ENCODE measurements at places on chromosomes 12 and 14.

DNA sequence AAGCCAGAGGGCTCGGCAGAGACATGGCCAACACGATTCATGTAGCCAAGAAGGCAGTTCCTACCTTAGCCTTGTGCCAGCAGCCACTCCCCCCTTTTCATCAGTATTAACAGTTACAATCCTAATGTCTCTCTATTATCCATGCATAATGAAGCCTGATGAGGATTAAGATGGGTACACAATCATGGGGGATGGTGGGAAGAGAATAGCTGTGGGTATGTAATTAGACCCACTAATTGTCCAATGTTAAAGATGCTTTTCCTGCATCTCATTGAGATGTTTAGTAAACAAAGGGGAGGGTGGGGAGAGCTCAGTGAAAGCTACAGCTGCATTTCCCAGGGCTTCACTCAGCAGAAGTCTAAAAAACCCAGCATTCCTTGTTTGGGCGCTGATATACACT lies 70.4 kb upstream of the CMKLR1 start:
- no peak for DNase-seq

DNA sequence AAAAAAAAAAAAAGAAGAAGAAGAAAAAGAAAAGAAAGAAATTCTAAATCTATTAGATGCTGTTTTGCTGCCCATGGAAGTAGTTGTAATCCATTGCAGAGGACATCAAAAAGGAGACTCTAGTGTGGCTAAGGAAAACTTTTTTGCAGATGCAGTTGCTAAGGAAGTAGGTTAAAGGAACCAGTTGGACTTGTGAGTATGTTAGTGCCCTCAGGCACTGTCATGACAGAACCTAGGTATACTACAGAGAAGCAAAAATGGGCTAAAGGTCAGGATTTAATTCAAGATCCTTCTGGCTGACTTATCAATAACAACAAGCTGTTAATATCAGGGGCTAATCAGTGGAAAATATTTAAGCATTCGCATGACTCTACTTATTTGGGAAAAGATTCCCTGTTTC lies 1571.6 kb upstream of the FLRT2 start:
- DNase-seq, result peak; percentile 46

DNA sequence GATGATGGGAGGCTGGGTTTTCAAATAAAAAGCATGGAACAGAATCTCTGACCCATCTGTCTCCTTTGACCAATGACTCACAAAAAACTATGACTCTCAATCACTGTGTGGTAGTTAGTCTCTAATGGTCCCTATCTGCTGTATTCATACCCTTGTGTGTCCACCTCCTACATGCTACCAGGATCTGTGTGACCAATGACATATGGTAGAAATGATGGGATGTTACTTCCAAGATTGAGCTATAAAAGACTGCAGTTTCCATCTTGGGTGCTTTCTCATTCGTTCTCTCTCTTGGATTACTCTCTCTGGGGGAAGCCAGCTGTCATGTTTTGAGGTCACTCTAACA lies 144.7 kb upstream of the BTG1 start:
- no peak for DNase-seq

GRCh38 chr14:102171173-102172020 lies 31.7 kb downstream of the WDR20 start:
- no peak for DNase-seq

- DNase-seq, result no peak
Observed at GRCh38 chr14:34741840-34742239, 27.4 kb upstream of the CFL2 start.

DNA sequence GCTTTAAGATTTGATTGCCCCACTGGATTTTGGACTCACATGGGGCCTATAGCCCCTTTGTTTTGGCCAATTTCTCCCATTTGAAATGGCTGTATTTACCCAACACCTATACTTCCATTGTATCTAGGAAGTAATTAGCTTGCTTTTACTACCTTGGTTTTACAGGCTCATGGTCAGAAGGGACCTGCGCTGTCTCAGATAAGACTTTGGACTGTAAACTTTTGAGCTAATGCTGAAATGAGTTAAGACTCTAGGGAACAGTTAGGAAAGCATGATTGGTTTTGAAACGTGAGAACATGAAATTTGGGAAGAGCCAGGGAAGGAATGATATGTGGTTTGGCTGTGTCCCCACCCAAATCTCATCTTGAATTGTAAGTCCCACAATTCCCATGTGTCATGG lies 419.0 kb upstream of the TMPO start:
- DNase-seq, result no peak

DNA sequence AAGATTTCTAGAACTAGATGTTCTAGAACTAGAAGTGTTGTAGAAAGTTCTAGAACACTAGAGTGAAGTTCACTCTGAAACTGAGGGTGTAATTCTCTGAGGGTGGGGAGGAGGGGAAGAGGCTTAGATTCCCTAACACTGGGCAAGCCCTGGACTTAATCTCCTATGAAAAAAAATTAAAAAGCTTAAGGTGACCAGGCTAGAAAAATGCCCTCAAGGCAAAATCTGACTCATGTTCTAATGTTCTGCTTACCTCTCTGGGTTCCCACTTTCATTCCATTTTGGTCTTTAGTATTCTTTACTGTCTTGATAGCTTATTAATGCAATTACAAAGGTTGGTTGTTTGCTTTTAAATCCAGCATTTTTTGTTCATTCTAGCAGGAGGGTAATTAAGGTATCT lies 101.5 kb downstream of the KICS2 start:
- DNase-seq, result peak; percentile 85

- DNase-seq, result no peak
Observed at GRCh38 chr12:23063206-23063605, 438.2 kb downstream of the ETNK1 start.
